ELF-1 (cell line): ENCODE measurements at places on chromosomes 16 and 17.

DNA sequence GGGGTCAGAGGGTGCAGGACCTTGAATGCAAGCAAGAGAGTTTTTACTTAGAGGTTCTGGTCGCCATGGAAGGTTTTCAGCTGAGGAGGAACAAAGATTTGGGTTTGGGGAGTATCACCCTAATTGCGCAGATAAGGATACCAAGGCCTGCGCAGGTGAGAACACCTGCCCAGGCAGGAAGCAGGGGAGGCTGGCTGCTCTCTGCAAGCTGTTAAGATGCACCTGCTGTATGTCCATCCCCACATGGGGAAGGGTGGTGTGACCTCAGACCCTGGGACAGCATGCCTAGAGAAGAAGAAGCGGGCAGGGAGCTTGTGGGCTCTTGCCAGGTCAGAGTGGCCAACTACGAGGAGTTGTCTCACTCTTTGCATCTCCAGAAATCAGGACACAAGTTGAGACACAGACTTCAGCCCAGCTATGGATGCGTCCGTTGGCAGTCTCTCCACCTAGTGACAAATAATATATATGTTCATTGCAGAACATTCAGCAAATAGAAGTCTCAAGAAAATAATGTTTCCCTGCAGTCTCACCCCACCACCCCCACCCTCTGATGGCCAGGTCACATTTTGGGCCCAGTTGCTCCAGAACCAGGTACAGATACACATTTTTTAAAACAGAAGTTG lies 77.7 kb downstream of the SREBF1 start:
- DNase-seq: no peak

- peak; percentile 50 for DNase-seq
These were observed 213.2 kb downstream of the CCDC182 start for GRCh38 chr17:57531648-57532504.

DNA sequence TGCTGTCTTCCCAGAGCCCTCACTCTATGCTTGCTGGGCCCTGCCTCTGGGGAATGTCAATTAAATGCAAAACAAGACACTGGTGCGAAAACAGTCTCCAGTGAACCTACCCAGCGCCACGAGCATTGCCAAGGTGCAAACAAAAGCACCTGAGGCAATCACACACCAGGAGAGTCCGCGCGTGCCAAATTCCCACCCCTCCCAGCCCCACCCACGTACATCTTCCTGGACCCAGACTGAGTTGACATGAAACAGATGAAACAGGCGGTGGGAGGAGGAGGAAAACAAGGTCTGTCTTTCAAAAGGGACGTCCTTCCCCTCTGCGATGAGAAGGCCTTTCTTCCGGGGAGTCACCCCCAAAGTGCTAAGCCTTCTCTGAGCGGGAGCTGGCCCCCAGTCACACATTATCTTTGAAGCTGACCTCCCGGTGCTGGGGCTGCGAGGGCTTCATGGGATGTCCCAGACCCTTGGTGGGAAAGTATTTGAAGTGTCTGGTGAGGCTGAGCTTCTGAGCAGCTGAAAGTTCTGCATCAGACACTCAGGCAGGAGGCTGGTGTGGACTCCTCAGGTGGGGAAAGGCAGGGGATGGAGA lies 200.4 kb downstream of the AXIN2 start:
- DNase-seq: no peak

DNA sequence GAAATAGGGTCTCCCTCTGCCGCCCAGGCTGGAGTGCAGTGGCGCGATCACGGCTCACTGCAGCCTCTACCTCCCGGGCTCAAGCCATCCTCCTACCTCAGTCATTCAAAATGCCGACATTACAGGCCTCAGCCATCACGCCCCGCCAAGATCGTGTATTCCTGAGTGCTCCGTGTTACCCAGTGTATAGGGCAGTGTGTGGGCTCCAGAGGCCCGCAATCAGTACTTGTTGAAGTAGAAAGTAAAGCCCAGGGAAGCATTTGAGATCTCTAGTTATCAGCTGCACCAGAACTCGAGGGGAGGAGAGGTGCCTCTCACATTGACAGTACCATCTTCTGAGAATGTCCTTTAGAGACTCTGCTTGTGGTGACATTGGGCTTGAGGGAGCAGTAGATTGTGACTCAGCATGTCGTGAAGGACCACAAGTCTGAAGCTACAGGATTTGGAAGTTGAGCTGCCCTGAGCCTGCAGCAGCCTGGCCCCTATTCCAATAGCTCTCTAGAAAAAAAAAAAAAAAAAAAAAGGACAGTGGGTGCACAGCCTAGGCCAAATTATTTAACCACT lies 1.1 kb upstream of the PRPSAP1 start:
- peak; percentile 31 for DNase-seq

DNA sequence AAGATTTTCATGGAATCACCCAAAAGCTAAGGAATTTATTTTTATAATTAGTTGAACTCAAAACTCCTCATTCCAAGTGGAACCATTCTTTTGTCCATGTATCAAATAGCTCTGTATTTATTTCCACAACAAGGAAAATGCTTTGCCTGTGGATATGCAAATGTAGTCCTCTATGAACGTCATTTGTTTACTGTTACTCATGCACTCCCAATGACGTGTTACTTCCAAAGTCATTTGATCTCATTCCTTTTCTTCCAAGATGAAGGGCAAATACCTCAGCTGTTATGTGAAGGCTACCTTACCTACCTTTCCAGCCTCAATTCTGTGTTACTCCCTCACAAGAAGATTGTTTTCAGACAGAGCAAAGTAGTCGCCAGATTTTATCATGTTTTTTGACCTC lies 83.7 kb downstream of the ITFG1 start:
- peak; percentile 11 for DNase-seq

- DNase-seq: peak; percentile 75
These were observed 44.3 kb downstream of the TBC1D16 start for GRCh38 chr17:79991140-79991923.

DNA sequence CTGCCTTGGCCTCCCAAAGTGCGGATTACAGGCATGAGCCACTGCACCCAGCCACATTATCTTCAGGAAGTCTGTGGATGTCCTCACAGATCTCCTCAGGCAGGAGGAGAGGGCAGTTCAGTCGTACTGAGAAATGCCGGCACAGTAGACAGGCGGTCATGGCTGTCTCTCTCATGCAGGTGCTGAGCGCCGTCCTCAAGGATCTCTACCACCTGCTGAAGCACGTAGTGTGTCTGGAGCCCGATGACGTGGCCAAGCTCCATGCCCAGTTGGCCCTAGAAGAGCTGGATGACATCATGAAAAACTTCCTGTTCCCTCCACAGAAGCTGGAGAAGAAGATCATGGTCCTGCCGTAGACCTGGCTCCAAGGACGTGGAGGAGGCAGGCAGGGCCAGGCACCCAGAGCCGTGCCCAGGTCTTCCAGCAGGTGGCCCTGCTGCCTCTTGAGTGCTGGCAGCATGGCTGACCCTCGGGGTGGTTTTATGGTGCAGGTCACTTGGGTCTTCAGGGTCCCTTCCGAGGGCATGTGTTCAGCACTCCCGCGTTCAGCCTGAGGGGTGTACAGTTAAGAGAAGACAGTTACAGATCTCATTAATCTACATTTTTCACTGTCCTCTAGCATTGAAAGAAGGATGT lies 22.0 kb upstream of the HAS3 start:
- peak; percentile 48 for DNase-seq

- DNase-seq: peak; percentile 95
These were observed at the start of gene TMC7 for GRCh38 chr16:18983565-18984434. Gene TMC7, plus strand, starts transcription at chr16:18983934. Its CDS starts 130 bp downstream, at chr16:18984064.

- DNase-seq: no peak
These were observed 128.2 kb upstream of the PSMD7 start for GRCh38 chr16:74168445-74168844.

DNA sequence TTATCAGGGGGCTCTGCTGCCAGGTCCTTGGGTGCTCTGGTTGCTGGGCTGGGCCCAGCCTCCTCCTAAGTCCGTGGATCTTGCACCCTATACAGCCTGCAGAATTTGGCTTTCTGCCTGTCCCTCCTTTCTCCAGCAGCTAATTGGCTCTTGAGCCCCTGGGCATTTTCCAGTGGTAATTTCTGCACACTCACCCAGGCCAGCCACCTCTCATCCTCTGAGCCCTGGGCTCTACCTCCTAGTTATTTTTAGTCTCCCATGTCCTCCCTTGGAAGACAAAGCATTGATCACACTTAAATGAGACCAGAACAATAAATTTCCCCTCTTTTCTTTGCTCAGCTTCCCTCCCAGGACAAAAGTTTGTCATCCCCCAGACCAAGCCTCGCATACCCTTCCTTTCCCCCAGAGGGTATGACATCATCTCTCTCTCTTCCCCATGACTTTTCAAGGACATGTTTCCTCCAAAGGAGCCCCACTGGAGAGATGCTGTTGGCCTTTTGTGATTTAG lies 38.1 kb downstream of the C17orf75 start:
- DNase-seq: peak; percentile 77

GRCh38 chr17:28476076-28476865 lies 2.8 kb downstream of the SLC13A2 start:
- DNase-seq: no peak

GRCh38 chr17:76658242-76658662 lies 14.7 kb upstream of the ST6GALNAC1 start:
- no peak for DNase-seq

GRCh38 chr17:41101586-41102259 lies at the start of gene KRTAP4-16:
Gene KRTAP4-16, minus strand, starts transcription at chr17:41102209. Its CDS starts 0 bp downstream, at chr17:41102209.
- DNase-seq: no peak

DNA sequence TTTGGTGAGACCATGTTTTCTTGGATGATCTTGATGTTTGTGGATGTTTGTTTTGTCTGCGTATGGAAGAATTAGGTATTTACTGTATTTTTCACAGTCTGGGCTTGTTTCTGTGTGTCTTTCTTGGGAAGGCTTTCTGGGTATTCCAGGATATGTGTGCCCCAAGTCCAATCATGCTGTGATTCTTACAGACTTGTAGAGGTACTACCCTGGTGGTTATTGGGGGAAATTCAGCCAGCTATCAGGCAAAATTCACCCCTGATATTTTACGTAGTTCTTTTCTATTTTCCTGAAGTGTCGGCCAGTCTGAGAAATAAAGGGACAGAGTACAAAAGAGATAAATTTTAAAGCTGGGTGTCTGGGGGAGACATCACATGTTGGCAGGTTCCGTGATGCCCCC lies 33.4 kb upstream of the ARL4D start:
- no peak for DNase-seq

DNA sequence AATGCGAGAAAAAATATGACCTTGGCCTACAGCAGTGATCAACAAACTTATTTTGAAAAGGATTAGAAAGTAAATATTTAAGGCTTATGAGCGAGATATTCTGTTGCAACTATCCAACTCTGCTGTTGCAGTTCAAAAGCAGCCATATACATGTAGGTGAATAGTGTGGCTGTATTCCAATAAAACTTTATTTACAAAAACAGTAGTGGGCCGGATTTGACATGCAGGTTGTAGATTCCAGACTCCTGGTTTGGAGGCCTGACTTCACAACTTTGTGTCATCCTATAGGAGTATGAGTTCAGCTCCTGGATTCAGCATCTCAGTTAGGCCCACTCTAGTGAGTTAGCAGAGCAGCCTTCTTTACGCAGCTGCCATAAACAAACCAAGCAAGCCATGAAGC lies 386.3 kb downstream of the CDH13 start:
- no peak for DNase-seq
